ENCODE measurements at places on chromosomes 16 and 17.

DNA sequence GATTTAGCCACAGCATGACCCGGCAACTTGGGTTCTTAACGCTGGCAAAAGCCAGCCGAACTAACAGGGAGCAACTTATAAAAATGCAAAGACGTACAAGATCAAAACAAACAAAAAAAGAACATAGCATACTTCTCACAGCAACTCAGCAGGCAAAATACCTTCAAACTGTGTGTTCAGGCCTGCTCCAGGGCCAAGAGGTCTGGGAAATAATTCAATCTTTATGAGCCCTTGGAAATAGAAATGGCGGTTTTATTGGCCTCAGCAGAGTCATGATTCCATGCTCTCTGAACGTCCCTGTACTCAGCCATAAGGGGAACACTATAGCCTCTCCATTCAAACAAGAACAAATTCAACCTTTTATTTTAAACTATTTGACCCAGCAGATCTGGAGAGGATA is 101.3 kb upstream of the C17orf78 start:
- no peak for DNase-seq

GRCh38 chr16:78240459-78241222 is 141.2 kb downstream of the WWOX start:
- no peak for DNase-seq

GRCh38 chr17:1789936-1790335 is 28.1 kb downstream of the SERPINF1 start:
- no peak for DNase-seq

DNA sequence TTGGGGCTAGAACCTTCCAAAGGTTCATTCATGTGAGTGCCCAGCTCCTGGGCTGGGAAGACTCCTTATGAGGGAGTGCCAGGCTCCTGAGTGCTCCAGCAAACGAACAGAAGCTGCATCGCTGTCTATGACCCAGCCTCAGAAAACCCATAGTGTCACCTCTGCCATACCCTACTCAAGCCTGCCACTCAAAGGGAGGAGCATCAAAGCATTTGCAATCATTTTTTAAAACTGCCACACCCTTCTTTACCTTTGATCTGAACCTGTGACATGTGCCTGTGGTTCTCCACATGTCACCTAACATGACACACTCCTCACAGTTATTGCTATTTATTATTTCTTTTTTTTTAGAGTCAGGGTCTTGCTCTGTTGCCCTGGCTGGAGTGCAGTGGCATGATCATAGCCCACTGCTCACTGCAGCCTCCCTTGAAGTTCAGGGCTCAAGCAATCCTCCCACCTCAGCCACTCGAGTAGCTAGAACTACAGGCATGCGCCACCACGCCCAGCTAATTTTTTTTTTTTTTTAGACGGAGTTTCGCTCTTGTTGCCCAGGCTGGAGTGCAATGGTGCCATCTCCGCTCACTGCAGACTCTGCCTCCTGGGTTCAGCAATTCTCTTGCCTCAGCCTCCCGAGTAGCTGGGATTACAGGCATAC is 7.3 kb upstream of the KDM8 start:
- peak; percentile 80 for DNase-seq

DNA sequence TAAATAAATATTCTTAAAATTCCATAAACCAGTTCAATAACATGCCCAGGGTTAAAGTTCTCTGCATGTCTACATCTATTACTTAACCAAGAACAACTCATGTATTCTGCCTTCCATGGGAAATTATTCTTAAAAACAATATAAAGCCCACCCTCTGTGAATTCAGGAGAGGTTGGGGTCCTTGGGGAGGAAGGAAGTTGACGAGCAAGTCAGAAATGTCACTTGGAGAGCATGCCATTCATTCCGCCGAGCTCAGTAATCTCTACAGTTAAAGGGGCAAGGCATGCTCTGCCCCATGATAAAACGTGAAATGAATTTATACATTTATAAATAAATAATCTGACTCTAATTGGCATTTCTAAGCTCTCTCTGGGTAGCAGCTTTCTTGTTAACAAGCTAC is 405.1 kb downstream of the TOX3 start:
- no peak for DNase-seq

DNA sequence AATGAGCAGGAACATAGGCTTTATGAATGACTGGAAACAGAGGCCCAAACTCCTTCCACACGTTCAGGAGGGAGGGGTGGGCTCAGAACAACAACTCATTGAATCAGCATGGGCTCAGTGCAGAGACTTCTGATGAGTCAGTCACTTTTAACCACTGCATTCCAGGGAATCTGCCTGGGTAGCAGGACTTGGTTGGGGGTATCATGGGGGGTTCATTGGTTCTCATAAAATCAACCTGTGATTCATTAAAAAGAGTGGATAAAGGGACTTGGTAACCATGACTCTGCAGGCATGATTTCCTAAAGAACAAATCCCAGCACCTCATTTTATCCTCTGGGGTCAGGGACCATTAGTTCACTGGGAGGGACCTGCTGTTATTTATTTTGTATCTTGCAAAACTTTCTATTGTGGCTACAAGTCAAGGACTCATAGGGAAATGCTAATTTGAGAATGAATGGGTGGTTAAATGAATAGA is 13.8 kb downstream of the ITGB3 start:
- DNase-seq = no peak

GRCh38 chr16:29760567-29761279 is 14.9 kb upstream of the C16orf54 start:
- no peak for DNase-seq

GRCh38 chr17:57471868-57472368 is 215.6 kb downstream of the MSI2 start:
- no peak for DNase-seq

GRCh38 chr16:5073279-5073629 is 1.6 kb downstream of the ALG1 start:
- DNase-seq = no peak

Measured in CD8-positive, alpha-beta memory T cell (primary cell).